ENCODE measurements at places on chromosomes 1 and 21.

DNA sequence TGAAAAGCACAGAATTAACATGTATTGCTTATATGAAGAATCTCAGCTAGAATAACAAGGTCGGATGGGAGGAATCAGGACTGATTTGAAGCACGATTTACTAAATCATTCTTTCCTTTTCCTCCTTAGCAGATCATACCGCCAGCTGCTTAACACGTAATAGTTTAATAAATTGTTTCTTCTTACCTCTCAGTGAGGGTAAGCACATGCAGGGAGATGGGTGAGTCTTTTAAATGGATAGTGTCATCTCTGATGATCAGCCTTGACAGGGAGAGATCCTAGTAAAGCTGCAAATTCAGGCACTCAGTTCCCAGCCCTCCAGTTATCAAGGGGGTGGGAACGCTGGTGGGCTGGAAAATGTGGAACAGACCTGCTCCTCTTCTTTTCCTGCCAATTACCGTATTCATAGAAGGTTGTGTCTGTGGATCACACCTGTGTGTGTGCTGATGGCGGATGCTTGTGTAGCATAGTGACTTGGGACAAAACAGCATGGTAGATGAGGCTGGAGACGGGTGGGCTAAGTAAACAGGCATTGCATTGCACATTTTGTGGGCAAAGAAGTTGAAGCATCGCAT lies 30.7 kb downstream of the NTPCR start:
- DNase-seq, result no peak

DNA sequence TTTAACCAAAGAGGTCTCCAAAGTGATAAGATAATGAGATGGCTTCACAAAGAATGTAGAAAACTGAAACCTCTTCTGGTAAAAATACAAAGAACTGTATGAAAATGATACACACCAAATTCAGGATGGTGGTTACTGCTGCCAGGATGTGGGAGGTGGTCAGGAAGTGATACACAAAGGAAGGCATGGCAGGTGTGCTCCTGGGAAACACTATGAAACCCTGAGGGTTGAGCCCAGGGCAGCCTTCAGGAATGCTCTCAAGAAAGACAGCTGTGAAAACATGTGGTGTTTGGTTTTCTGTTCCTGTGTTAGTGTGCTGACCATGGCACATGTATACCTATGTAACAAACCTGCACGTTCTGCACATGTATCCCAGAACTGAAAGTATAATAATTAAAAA lies 109.3 kb downstream of the NTNG1 start:
- DNase-seq, result no peak

- no peak for DNase-seq
Observed at GRCh38 chr1:201542309-201543035, 3.5 kb downstream of the NAV1 start.

DNA sequence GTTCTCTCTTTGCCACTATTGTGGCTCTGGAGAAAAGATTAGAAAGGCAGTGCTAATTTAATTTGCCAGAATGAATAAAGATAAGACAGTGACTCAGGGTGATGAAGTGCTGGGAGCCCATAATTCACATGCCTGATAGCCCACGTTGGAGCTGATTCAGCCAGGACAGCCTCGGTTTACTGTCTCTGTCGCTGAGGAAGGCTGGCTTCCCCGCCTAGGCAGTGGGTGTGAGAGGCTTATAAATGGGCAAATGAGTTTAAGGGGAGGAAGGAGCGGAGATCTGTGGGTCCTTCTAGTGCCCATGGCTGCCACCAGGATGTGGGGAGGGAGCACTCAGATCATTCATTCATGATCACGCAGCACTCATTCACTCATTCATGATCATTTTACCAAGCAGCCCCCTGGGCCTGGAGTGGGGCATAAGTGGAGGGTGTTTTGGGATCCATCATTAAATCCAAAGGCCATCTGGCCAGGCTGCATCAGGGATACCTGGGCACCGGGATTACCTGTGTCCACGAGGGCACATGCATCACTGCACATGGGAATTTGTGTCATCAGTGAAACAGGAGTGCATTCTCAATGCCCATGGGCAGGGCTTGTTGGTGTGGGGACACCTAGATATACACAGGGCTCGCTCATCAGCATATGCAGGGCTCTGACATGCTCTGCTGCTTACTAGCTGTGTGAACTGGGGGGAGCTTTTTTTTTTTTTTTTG lies 315.4 kb downstream of the MATN1 start:
- DNase-seq, result peak; percentile 38

- DNase-seq, result no peak
Observed at GRCh38 chr1:173314656-173315055, 107.5 kb upstream of the TNFSF4 start.

- DNase-seq, result no peak
Observed at GRCh38 chr21:45335151-45335760, 47.6 kb upstream of the POFUT2 start.

- no peak for DNase-seq
Observed at GRCh38 chr1:69533343-69533742, 34.4 kb upstream of the LRRC7 start.

GRCh38 chr1:21329209-21329844 lies 39.1 kb upstream of the ECE1 start:
- DNase-seq, result no peak

DNA sequence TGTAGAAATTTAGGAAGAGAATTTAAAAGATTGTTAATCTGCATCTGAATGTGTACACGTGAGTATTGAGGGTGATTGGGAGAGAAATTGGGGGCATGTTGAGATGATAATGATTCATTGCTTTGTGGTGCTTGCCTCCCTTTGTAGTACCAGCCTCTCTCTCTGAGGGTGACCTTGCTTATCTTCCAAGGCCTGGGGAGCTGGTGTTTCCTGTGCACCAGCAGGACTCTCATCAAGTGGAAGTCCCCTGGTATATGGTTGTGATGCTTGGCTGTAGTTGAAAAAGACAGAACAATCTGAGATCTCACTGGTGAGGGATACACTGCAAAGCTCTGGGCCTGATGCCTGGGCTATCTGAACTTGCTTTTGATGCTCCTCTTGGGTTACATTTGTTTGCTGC lies 4.0 kb downstream of the TCHHL1 start:
- DNase-seq, result no peak

- DNase-seq, result no peak
Observed at GRCh38 chr1:29651684-29652665, 415.7 kb downstream of the PTPRU start.

GRCh38 chr1:183548116-183548515 lies 42.1 kb downstream of the NCF2 start:
- no peak for DNase-seq

DNA sequence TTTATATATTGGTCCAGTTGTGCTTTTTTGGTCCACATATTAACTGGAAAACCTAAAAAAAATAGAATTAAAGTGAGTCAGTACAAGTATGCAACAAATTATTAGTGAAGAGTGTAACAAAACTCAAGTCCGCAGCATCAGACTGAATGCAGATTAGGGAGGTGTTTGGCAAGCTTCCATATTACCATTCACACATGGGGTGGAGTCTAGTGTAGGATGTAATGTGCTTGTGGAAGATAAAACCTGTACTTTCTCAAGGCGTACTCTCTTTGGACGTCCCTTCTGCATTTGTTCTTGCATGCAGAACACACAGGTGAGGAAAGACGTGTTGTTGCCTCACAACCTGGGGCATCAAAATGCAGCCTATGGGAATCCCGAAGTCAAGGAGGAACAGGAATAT lies 668.7 kb downstream of the MRPL39 start:
- no peak for DNase-seq

- no peak for DNase-seq
Observed at GRCh38 chr1:228478912-228479711, 8.1 kb upstream of the RNF187 start.

GRCh38 chr21:28234326-28234725 lies 758.4 kb downstream of the LTN1 start:
- no peak for DNase-seq

DNA sequence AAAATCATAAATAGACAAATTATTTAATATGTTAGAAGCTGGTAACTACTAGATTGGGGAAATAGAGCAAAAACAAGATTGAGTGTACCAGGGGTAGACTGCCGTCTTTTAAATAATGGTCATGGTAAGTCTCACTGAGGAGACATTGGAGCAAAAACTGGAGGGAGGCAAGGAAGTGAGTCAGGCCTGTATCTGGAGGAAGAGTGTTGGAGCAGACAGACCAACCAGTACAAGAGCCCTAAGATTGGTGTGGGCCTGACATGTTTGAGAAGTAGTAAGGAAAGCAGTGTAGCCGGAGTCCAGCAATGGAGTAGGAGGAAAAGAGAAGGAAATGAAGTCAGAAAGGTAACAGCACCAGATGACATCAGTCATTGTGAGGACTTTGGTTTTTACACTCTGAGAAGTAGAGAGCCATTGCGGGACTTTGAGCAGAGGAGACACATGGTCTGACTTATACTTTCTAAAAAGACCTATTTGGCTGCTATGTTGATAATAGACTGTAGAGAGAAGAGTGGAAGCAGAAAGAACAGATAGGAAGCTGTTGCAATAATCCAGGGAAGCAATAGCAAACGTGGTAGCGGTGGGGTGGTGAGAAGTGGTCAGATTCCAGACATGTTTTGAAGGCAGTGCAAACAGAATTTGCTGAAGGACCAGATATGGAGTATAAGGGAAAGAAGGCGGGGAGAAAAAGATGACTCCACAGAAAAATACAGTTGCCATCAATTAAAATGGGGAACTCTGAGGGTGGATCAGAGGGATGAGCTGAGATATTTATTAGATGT lies 44.7 kb upstream of the GJA5 start:
- no peak for DNase-seq

DNA sequence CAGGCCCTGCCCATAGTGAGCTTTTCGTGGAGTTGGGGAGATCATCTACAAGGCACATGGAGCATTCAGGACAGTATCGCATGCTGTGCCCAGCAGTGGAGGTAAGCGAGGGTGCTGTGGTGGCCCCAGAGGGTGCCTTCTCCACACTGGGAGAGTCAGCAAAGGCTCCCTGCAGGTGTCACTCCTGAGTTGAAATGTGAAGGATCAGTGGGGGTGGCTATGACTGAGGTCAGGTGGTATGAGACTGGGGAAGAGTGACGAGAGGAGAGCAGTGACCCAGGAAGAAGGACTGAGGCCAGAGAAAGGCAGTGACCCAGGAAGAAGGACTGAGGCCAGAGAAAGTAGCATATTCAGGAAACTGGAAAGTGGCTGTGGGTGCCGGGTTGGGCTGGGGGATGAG lies 53.0 kb downstream of the SPAG17 start:
- DNase-seq, result no peak

GRCh38 chr1:215665215-215665614 lies 98.1 kb downstream of the KCTD3 start:
- DNase-seq, result no peak

DNA sequence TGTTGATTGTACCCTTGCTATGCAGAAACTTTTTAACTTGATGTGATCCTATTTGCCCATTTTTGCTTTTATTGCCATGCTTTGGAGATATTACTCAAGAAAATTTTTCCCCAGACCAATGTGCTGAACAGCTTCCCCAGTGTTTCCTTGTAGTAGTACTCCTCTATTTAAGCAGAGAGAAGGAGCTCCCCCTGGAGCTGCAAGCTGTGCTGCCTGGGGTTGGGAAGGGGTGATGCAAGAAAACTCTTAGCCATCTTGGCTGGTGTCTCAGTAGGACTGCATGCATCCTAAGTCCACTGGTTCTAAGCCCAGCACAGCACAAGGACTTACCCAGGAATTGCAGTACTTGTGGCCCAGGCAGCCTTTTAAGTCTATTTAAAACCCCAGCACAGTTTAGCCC lies 121.6 kb downstream of the NTMT2 start:
- no peak for DNase-seq

DNA sequence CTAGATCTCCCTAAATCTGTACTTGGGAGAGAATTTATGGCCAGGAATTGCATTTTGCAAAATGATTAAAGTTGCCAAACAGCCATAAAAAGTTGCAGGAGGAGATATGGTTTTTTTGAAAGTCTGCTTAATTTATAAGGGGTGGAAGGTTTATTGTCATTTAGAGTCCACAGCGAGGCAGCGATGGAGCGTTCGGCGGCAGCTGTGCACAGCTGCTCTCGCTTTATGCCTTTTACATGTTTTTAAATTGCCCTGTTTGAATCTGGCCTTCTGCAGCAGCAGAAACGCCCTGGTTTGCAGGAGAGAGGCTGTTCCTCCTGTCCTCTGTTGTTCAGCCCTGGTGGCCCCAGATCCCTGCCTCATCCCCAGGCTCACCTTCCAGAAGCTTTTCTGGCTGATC lies 144.9 kb upstream of the POU3F1 start:
- no peak for DNase-seq

GRCh38 chr1:235802573-235803346 lies 63.9 kb downstream of the LYST start:
- no peak for DNase-seq

- peak; percentile 64 for DNase-seq
Observed at GRCh38 chr1:59446257-59446901, 149.5 kb downstream of the FGGY start.

GRCh38 chr1:19384113-19384512 lies 72.0 kb downstream of the SLC66A1 start:
- peak; percentile 63 for DNase-seq

- DNase-seq, result no peak
Observed at GRCh38 chr1:15445390-15446122, 7.3 kb downstream of the CTRC start.

GRCh38 chr1:115091572-115091971 lies 2.3 kb upstream of the TSPAN2 start:
- no peak for DNase-seq

DNA sequence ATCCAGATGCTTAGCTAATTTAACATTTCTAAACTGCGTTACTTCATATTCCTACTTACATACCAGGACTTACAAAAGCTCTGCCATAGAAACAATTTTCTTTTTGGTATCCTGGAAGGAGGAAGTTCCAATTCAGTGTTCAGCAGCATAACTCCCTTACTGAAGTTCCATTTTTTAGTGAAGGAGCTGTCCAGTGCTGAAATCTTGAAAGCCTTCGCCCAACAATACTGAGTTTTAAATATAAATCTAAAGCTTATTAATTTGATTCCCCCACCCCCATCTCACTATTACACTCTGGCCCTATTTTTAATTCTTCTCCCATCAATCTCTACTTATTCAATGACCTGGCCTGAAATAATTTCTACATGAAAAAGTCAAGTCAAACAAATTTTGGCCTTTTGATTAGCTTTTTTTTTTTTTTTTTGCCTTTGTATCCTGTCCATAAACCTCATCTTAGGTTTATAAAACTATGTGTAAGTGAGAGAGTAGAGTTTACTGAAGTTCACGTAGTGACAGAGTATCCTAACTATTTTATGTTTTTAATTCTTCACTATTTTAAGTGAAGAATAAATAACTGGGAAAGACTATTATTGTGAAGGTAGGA lies 323.0 kb upstream of the PLD5 start:
- DNase-seq, result no peak

DNA sequence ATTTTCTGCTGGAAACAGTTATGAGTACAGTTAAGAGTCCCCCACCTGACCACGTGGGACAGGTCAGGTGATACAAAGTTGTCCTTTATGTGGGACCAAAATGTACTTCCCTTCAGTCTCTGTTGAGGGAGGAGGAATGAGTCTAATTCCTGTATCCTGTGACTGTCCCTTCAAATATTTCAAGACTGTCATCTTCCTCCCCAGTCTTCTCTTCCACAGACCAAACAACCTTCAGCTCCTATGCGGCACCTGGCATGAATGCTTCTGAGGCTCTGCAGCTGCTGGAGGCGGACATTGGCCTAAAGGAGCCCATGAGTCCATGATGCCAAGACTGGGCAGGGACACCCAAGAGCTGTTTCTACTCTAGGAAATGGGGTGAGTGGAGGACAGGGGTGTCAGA lies 72.1 kb upstream of the SIM2 start:
- DNase-seq, result no peak

- DNase-seq, result no peak
Observed at GRCh38 chr21:41933313-41934079, 20.3 kb downstream of the C2CD2 start.

- DNase-seq, result peak; percentile 91
Observed at GRCh38 chr1:43367904-43368645, at the start of gene ELOVL1. ELOVL1 (minus strand) TSS chr1:43368011; CDS start chr1:43365609, 2,402 bp downstream.
